ENCODE measurements at places on chromosomes 1 and 21.

DNA sequence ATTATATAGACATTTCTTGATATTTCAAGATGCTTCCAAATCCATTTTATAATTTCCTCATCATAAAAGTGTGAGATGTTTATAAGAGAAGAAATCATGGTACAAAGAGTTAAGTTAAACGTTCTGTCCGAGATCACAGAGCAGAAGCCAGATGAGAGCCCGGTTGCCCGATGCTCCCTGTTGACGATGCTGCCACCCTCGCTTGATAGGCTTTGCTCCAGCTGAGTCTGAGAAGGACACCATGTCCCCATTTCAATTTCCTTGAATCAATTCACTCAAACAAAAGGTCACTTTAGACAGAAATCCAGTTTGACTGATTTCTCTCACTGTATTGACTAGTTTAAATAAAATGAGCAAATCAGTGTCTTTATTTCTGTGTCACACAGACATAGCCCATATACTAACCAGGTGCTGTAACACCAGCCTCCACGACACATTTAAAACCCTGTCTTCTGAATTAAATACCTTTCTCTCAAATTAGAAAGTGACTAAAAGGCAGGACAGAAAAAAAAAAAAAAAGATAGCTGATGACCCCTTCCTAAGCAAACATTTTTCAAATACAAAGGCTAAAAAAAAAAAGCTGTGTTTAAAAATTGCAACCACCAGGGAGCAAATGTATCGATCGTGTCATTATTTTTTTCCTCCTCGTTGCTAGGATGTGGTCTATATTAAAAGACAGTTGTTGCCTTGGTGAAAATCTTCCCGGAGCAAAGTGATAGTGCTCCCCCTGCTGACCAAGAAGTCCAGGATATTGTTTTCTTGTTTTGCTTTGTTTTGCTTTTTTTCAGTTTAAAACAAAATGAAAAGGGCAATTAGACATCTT lies 35.2 kb downstream of the DNASE2B start:
- peak; percentile 63 for DNase-seq

- no peak for DNase-seq
Observed at GRCh38 chr1:162347281-162347680, 29.4 kb downstream of the SPATA46 start.

DNA sequence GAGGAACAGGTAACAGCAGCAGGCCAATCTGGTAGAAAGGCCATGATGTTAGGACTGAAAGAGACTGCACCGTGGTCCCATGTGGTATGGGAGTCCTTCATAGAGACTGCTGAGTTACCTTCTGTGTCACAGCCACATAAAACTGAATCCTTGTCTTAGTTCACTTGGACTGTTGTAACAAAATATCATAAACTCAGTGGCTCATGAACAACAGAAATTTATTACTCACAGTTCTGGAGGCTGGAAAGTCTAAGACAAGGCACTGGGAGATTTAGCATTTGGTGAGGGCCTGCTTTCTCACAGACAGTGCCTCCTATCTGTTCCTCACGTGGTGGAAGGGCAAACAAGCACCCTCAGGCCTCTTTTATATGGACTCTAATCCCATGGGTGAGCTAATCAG lies 67.5 kb downstream of the CD2 start:
- no peak for DNase-seq

DNA sequence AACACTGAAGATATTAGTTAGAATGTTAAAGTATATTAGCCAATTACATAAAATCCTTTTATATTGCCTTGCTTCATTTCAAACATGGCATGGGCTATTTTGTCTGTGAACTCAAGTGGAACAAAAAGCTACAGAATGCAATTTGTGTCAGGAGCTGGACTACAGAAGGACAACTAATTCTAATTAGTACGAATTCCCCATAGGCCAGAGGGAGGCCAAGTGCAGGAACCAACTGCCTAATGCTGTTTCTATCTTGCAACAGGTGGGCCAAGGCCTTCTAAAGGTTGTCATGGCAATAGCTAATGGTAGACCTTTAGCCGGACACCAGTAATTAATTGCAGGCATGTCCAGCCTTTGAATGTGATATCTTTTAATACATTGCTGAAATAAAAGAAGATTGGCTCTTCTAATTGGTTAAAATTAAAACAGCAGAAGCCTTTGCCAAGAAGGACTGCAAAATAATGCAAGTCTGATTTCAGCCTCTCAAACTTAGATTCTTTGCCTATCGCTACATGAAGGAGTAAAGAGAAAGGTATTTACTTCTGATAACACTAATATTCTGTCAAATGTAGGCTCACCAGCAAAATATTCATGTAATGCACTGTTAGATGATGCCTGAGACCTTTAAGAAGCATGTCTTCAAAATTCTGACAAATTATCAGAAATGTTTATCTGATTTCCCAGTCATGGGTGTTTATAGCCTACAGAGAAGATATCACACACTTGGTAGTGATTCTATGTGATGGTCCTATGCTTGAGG lies 232.1 kb downstream of the LMO4 start:
- no peak for DNase-seq

DNA sequence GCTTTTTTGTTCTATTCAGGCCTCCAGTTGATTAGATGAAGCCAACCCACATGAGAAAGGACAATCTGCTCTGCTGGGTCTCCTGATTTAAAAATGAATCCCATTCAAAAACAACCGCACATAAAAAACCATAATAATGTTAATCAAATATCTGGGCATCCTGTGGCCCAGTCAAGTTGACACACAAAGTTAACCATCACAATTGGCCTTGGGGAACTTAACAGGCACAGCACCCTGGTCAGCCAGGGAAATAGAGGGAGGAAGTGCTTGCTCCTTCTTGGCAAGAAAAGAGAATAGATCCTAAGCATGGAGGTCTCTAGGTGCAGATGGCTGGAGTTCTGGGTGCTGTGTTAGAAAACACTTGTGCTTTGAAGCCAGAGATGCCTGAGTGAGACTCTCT lies 109.6 kb upstream of the OLIG2 start:
- DNase-seq = no peak

DNA sequence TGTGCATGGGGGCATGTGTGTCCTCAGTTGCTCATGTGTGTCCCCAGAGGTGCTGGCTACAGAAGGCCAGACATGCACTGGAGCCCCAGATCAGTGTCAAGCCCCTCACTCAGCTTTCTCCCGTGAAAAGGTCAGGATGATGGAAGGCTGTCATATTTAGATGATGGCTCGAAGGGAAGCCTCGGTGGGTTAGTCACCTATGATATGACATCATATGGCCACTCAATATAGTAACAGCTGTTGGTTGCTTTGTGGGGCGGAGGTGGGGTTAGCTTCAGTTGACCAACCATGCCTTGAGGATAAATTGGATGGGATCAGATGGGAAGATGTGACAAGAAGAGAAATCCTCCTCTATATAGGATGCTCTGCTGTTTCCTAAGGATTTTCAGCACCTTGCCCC lies 43.5 kb upstream of the ATF3 start:
- DNase-seq = no peak

Data from glomerular endothelial cell (primary cell).